Smooth muscle cell of the umbilical artery (primary cell): ENCODE measurements at places on chromosomes 7 and 10. TPM values are rescaled to one million over a fixed set of nuclear protein-coding genes. Genes with fewer than 3 reads are reported as not detected.

PAPOLB gene
- 0.05 TPM in 1 of 2 replicates, not detected in the other for total RNA-seq

METTL27 gene
- 5.0 and 9.6 TPM in 2 replicates for total RNA-seq

LIPN gene
- total RNA-seq = not detected in 2 replicates

UTF1 gene
- total RNA-seq = not detected in 2 replicates

TMEM139 gene
- not detected in 2 replicates for total RNA-seq

TMEM273 gene
- total RNA-seq = not detected in 2 replicates

THAP5 gene
- 21.6 and 22.6 TPM in 2 replicates for total RNA-seq

TBX20 gene
- 8.6 and 11.7 TPM in 2 replicates for total RNA-seq

TLX1 gene
- total RNA-seq = not detected in 2 replicates

COL26A1 gene
- total RNA-seq = not detected in 2 replicates

DBF4 gene
- 6.8 and 22.5 TPM in 2 replicates for total RNA-seq

ITIH2 gene
- total RNA-seq = under 0.01 TPM in 1 of 2 replicates, not detected in the other

LRGUK gene
- under 0.01 and 0.09 TPM in 2 replicates for total RNA-seq

GSDME gene
- 62.7 and 85.9 TPM in 2 replicates for total RNA-seq

SPDYE8 gene
- not detected in 2 replicates for total RNA-seq

MPP7 gene
- total RNA-seq = 0.59 and 1.3 TPM in 2 replicates

MYO3A gene
- not detected in 2 replicates for total RNA-seq

PON2 gene
- 107 and 120 TPM in 2 replicates for total RNA-seq

CLDN4 gene
- 0.89 and 7.7 TPM in 2 replicates for total RNA-seq

FZD1 gene
- 7.7 and 8.3 TPM in 2 replicates for total RNA-seq

NME8 gene
- total RNA-seq = not detected in 2 replicates

AKR1C1 gene
- total RNA-seq = 6.8 and 8.3 TPM in 2 replicates

ERVW-1 gene
- total RNA-seq = not detected in 2 replicates

CABCOCO1 gene
- 0.18 TPM in 1 of 2 replicates, not detected in the other for total RNA-seq

PITX3 gene
- total RNA-seq = not detected in 2 replicates

SEMA3D gene
- total RNA-seq = 6.8 and 23.8 TPM in 2 replicates

RP9 gene
- 6.5 and 7.7 TPM in 2 replicates for total RNA-seq

COG5 gene
- 45.4 and 83.5 TPM in 2 replicates for total RNA-seq

COA1 gene
- 37.6 and 49.0 TPM in 2 replicates for total RNA-seq

GSAP gene
- total RNA-seq = 9.5 and 14.6 TPM in 2 replicates
